ENCODE measurements at places on chromosomes 4 and X.

DNA sequence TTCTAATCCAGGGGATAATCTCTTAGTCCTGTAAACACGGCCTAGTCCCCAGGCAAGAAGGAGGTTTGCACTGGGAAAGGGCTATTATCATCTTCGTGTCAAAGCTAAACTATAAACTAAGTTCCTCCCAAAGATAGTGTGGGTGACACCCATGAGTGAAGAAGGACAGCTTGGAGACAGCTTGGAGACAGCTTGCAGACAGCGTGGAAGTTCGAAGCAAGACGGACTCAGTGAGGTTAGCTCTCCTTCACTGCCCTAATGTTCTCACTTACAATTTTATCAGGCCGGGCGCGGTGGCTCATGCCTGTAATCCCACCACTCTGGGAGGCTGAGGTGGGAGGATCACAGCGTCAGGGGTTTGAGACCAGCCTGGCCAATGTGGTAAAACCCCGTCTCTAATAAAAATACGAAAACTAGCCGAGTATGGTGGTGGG is 19.2 kb upstream of the PLCXD1 start:
- DNase-seq, result no peak

DNA sequence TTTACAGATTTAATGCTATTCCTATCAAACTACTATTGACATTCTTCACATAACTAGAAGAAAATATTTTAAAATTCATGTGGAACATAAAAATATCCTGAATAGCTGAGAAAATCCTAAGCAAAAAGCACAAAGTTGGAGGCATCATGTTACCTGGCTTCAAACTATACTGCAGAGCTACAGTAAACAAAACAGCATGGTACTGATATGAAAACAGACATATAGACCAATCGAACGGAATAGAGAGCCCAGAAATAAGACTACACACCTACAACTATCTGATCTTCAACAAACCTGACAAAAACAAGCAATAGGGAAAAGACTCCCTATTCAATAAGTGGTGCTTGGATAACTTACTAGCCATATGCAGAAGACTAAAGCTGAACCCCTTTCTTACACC is 273.4 kb upstream of the GRIA3 start:
- no peak for DNase-seq

GRCh38 chr4:134326866-134327265 is 125.3 kb upstream of the PABPC4L start:
- DNase-seq, result no peak

GRCh38 chr4:116665716-116666115 is 419.7 kb downstream of the TRAM1L1 start:
- no peak for DNase-seq

DNA sequence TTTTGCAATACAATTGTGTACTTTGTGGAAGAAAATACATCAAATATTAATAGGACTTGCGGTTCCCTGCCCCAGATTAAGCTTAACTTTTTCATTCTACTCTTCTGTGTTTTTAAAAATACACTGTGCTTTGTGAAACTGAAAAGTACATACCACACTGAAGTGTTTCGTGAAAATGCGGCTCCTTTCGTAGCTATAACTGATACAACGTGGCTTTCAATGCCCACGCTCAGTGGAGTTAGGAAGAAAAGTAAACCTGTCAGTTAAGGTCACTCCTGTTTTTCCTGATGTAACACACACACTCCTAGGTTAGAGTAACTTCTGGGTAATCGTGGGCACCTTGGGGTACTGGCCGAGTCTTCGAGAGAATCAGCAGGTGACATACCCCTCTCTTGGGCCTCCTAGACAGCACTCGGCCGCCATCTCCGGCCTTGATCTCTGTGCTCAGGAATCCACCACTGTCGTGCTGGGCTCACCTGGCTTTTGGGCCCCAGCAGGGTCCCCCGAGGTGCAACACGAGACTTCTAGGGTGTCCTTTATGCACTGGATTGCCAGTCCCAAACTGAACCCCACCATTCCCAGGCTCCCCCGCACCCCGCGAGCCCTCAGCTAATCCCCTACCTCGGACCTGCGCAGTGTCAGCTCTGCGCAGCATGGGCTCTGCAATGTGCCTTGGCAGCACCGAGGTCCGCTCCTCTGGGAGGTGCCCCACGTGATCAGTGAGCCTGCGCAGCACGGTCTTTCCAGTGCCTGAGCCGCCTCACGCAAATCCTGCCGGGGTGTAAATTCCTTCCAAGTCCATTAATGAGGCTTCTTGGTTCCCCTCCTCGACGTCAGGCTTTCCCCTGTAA is 162.6 kb upstream of the INTU start:
- DNase-seq, result no peak

GRCh38 chrX:77493677-77494553 is 46.7 kb downstream of the FGF16 start:
- no peak for DNase-seq

DNA sequence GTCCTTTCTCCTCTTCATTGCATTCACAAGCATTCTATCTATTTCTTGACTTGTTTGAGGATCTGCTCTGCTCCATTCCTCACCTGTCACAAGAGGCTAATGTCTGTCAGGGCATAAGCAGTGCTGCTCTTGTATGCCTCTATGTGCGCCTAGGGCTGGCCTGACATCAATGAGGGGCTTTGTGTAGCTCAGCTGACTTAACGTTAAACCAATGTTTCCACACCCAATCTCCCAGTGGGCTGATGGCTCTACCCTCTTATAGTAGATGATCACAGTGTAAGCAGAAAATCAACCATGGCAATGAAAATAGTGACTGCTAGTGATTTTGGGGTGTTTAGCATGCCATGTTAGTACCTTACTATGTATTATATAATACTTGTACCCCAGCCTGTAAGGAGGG is 139.0 kb downstream of the UNC5C start:
- no peak for DNase-seq
